ENCODE measurements at places on chromosomes 5 and 9. TPM values are rescaled to one million over a fixed set of nuclear protein-coding genes. Genes with fewer than 3 reads are reported as not detected.

GRCh38 chr9:132698989-132699388 lies 28.7 kb downstream of the GTF3C4 start:
- peak; percentile 84 for DNase-seq
- peaks cover 24% of the 10 kb centered on the region for H3K4me1 ChIP-seq

GRCh38 chr5:132101385-132101880 lies 27.8 kb downstream of the CSF2 start:
- DNase-seq: no peak
- no peak overlapping the region for H3K4me3 ChIP-seq
- no peak overlapping the region for H3K27ac ChIP-seq
- H3K36me3 ChIP-seq: no peaks in the 10 kb centered on the region

- no peak overlapping the region for H3K4me3 ChIP-seq
- H3K27ac ChIP-seq: no peak overlapping the region
- H3K4me1 ChIP-seq: peaks cover 10% of the 10 kb centered on the region
Observed at GRCh38 chr5:52943285-52943684, 45.9 kb upstream of the ITGA2 start.

- peak overlapping the region; percentile 95 for H3K4me3 ChIP-seq
- H3K36me3 ChIP-seq: peaks cover 43% of the 10 kb centered on the region
- peak overlapping the region; percentile 92 for H3K27ac ChIP-seq
- no peaks in the 10 kb centered on the region for H3K27me3 ChIP-seq
- no peak for DNase-seq
- H3K4me1 ChIP-seq: peaks cover 31% of the 10 kb centered on the region
Observed at GRCh38 chr9:131126059-131126426, 657 bp downstream of the NUP214 start.

DNA sequence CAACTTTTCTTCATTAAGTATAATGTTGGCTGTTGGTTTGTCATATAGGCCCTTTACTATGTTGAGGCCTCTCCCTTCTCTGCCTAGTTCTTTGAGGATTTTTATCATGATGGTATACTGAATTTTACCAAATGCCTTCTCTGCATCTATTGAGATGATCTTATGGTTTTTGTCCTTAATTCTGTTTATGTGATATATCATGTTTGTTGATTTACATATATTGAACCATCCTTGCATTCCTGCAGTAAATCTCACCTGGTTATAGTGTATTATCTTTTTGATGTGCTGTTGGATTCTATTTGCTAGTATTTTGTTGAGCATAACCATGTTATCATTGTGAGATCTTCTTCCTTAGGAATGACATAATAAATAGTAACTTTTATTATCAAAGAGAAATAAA lies 362.9 kb downstream of the CCDC171 start:
- H3K4me3 ChIP-seq: no peak overlapping the region
- H3K36me3 ChIP-seq: no peaks in the 10 kb centered on the region
- no peak overlapping the region for H3K27ac ChIP-seq
- no peaks in the 10 kb centered on the region for H3K4me1 ChIP-seq
- no peaks in the 10 kb centered on the region for H3K27me3 ChIP-seq

Gene RNF183
- total RNA-seq: 0.43 TPM

GRCh38 chr5:103041071-103041676 lies 78.8 kb downstream of the GIN1 start:
- H3K36me3 ChIP-seq: no peaks in the 10 kb centered on the region
- no peaks in the 10 kb centered on the region for H3K27me3 ChIP-seq
- DNase-seq: no peak

- DNase-seq: no peak
- H3K27me3 ChIP-seq: no peaks in the 10 kb centered on the region
- H3K4me1 ChIP-seq: peaks cover 18% of the 10 kb centered on the region
Observed at GRCh38 chr9:21096172-21096900, 18.6 kb upstream of the IFNB1 start.

Gene PCDHB9
- total RNA-seq: not detected

- no peak for DNase-seq
- peaks cover 98% of the 10 kb centered on the region for H3K36me3 ChIP-seq
- H3K4me1 ChIP-seq: no peaks in the 10 kb centered on the region
- no peaks in the 10 kb centered on the region for H3K27me3 ChIP-seq
Observed at GRCh38 chr9:135948968-135949367, 12.2 kb downstream of the UBAC1 start.

Gene CDH9
- total RNA-seq: not detected

- no peak for DNase-seq
- no peaks in the 10 kb centered on the region for H3K36me3 ChIP-seq
- H3K4me1 ChIP-seq: peaks cover 21% of the 10 kb centered on the region
- H3K4me3 ChIP-seq: no peak overlapping the region
Observed at GRCh38 chr5:61619777-61620518, 287.9 kb downstream of the ZSWIM6 start.

Gene SIT1
- total RNA-seq: 2.3 TPM

Gene CD74
- 1,185 TPM for total RNA-seq

Gene KCNN2
- 9.4 TPM for total RNA-seq

GRCh38 chr5:41193456-41194205 lies 19.7 kb downstream of the C6 start:
- DNase-seq: peak; percentile 88
- H3K27ac ChIP-seq: no peak overlapping the region
- no peak overlapping the region for H3K4me3 ChIP-seq
- no peaks in the 10 kb centered on the region for H3K27me3 ChIP-seq
- H3K4me1 ChIP-seq: peaks cover 15% of the 10 kb centered on the region

DNA sequence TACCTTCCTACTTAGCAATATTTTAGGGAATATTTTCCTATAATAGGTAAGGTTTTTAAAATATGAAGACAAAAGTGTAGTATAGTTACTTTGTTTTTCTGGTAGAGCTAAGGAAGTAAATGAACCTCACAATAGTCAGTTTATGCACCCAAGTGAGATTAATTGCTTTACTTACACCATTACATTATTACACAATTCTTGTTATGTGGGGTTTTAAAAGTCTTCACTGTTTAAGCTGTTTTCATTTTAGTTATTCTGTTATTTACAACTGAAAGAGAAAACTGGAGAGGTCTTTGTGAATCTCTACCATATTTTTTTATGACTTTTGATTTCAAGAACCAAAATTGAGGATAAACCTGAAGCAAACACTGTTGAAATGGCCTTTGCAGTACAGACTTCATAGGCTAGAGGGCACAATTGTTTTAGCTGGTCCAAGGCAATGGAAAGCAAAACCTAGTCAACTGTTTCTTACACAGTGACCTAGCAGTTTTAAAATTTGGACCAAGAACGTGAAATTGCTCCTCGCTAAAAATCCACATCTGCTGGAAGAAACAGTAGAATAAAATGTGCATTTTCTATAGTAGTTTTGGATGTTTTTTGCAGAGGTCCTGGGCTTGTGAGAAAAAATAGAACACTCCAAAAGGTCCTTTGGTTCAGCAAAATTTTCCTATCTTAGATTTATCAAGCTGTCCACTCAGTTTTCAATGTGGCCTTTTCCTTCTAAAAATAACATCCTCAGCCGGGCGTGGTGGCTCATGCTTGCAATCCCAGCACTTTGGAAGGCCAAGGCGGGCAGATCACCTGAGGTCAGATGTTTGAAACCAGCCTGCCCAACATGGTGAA lies 66.4 kb upstream of the FER start:
- H3K27me3 ChIP-seq: no peaks in the 10 kb centered on the region
- H3K27ac ChIP-seq: no peak overlapping the region
- no peak for DNase-seq
- no peaks in the 10 kb centered on the region for H3K36me3 ChIP-seq
- H3K4me3 ChIP-seq: no peak overlapping the region

DNA sequence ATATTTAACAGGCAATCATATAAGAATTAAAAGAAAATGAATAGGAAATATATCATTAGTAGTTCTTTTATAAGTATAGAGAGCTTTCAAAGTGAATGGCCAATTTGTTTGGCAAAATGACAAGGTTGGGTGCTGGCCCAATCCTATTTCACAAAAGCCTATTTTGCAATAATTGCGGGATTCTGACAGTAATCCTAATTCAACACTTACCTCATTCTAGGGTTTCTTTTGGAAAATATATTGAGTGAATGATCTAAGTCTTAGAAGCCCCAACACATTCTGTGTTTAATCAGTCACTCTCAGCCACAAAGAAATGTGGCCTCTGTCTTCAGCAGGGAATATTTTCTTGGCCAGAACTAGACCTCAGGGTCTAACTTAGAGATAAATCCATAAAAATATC lies 835.9 kb upstream of the ZNF608 start:
- H3K4me1 ChIP-seq: peaks cover 6% of the 10 kb centered on the region
- no peaks in the 10 kb centered on the region for H3K36me3 ChIP-seq
- peak; percentile 28 for DNase-seq
- H3K27ac ChIP-seq: no peak overlapping the region
- H3K27me3 ChIP-seq: no peaks in the 10 kb centered on the region

Gene SPATA31C1
- total RNA-seq: not detected

DNA sequence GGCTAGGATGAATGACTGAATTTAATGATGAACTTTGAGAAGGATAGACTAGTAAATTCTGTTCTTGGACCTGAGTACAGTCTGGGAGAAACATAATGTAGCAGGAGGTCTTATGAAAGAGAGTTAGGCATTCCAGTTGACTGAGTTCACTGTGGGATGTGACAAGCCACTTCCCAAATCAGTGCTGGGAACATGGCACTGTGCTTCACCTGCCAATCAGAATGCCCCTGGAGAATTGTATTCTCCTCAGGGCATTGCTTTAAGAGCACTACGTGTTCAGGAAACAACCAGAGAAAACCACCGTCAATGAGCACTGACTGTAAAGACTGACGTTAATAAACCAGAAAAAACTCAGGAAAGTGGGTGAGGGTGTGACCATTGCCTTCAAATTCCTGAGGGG lies 1.2 kb downstream of the CCDC107 start:
- H3K4me1 ChIP-seq: peaks cover 70% of the 10 kb centered on the region
- peaks cover 25% of the 10 kb centered on the region for H3K36me3 ChIP-seq
- peak overlapping the region; percentile 100 for H3K27ac ChIP-seq
- H3K4me3 ChIP-seq: peak overlapping the region; percentile 68
- peak; percentile 47 for DNase-seq

GRCh38 chr5:172454358-172455086 lies at the start of gene SH3PXD2B:
TSS of gene SH3PXD2B (minus strand) at chr5:172454525. CDS start at chr5:172454352, 173 bp downstream.
- H3K27ac ChIP-seq: peak within 1 kb of the TSS; percentile 94
- peaks cover 22% of the 10 kb centered on the region for H3K4me1 ChIP-seq

GRCh38 chr5:59061377-59061776 lies 478.5 kb downstream of the RAB3C start:
- no peaks in the 10 kb centered on the region for H3K36me3 ChIP-seq
- H3K27ac ChIP-seq: no peak overlapping the region
- H3K27me3 ChIP-seq: no peaks in the 10 kb centered on the region
- no peak overlapping the region for H3K4me3 ChIP-seq

- no peak for DNase-seq
- no peaks in the 10 kb centered on the region for H3K27me3 ChIP-seq
- no peaks in the 10 kb centered on the region for H3K36me3 ChIP-seq
Observed at GRCh38 chr9:21516796-21517195, 34.7 kb upstream of the IFNE start.

GRCh38 chr5:154526231-154527226 lies 48.5 kb upstream of the HAND1 start:
- no peaks in the 10 kb centered on the region for H3K36me3 ChIP-seq
- no peak overlapping the region for H3K4me3 ChIP-seq
- H3K27ac ChIP-seq: no peak overlapping the region
- DNase-seq: no peak
- peaks cover 27% of the 10 kb centered on the region for H3K27me3 ChIP-seq

- no peak for DNase-seq
- no peak overlapping the region for H3K27ac ChIP-seq
Observed at GRCh38 chr5:159811712-159812111, 104.6 kb upstream of the ADRA1B start.

DNA sequence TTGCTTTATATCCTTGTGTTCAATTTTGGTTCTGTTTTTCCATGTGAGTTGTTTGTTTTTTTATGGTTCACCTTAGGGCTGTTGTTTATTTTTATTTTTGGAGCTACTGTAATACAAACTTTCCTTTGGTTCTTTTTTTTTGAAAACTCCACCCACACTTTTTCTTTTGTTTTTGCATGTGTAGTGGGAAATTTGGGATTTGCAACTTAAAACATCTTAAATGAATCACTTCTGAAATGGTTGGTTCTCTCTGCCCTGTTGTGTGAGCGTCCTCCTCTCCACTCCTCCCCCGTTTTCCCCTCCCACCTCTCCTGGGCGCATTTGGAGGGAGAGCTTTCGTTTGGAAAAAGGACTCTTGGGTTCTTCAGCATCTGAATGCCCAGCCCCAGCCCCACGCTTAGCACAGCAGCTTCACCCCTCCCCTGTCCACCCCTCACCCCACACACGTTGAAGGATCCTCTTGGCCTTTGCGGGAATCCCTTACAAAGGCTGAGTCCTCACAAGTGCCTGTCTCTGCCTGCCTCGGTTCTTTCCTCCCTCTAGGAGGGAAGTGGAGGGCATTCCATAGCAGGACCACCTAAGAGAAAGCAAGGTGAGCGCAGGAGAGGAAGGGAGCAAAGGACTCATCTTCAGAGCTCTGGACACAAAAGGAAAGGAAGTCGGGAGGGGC lies 67.2 kb downstream of the DMRT1 start:
- DNase-seq: no peak
- no peak overlapping the region for H3K27ac ChIP-seq
- no peaks in the 10 kb centered on the region for H3K4me1 ChIP-seq
- H3K36me3 ChIP-seq: no peaks in the 10 kb centered on the region
- no peaks in the 10 kb centered on the region for H3K27me3 ChIP-seq

DNA sequence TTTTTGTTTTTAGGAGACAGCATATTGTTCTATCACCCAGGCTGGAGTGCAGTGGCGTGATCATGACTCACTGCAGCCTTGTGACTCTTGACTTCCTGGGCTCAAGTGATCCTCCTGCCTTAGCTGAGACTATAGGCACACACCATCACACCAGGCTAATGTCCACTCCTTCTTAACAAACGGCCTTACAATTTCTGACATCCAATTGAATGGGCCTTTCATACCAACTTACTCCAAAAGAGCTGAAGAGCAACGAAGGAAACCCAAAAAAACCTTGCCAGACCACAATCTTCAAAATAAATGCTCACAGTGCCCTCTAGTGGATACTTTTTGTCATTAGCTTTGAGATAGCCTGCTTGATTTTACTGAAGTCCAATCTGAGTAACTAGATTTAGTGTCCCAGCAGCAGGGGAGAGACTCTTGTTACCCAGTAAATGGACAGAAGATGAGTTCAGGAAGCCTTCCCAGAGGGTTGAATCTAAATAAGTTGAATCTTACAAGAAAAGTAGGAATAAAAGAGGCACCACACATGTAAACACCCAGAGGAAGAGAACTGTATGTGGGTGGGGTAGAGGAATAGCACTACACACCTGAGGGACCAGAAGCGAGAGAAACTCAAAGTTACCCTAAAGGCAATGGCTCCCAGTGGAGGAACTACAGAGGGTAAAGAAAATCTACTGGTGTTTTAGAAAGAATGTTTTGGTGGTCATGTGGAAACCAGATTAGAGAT lies 9.3 kb downstream of the ZNF622 start:
- no peaks in the 10 kb centered on the region for H3K27me3 ChIP-seq
- peaks cover 68% of the 10 kb centered on the region for H3K4me1 ChIP-seq
- no peak overlapping the region for H3K4me3 ChIP-seq
- DNase-seq: no peak
- H3K27ac ChIP-seq: no peak overlapping the region

Data from stomach (tissue), 19 donors.